ENCODE measurements at places on chromosomes 7 and 10.

DNA sequence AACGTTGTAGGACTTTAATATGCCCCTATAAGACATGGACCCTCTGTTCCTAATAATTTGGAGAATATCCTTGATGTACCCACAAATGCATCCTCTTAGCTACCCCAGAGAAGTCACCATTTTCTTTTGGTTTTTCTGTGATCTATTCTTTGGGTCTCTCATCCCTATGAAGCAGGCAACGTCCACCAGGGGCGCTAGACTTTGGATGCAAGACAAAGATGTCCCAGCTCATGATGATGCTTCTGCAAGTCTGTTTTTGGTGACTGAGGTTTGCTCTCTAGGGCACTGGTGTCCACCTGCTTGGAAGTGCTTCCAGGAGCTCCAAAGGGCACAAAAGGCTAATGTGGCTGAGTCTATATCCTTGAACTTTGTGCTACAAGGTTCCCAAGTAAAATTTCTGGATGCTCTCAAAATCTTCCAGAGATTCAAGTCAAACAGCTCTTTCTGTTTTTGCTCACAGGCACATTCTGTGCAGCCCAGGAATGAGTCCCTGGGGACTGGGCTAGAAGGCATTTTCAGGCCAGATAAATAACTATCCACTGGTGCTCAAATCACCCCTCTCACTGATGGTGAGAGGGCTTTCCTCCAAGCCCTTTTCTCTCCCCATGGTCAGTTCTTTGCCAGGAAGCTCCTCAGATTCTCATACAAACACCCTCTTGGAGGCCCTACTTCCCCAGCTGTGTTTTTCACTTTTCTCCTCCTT is 166.4 kb downstream of the C7orf25 start:
- DNase-seq, result no peak

- DNase-seq, result no peak
Observed at GRCh38 chr7:12610899-12611298, 40.4 kb downstream of the SCIN start.

- peak; percentile 10 for DNase-seq
Observed at GRCh38 chr10:93261961-93262610, 188.4 kb downstream of the CYP26A1 start.

- no peak for DNase-seq
Observed at GRCh38 chr7:47587976-47588375, 6.1 kb upstream of the TNS3 start.

DNA sequence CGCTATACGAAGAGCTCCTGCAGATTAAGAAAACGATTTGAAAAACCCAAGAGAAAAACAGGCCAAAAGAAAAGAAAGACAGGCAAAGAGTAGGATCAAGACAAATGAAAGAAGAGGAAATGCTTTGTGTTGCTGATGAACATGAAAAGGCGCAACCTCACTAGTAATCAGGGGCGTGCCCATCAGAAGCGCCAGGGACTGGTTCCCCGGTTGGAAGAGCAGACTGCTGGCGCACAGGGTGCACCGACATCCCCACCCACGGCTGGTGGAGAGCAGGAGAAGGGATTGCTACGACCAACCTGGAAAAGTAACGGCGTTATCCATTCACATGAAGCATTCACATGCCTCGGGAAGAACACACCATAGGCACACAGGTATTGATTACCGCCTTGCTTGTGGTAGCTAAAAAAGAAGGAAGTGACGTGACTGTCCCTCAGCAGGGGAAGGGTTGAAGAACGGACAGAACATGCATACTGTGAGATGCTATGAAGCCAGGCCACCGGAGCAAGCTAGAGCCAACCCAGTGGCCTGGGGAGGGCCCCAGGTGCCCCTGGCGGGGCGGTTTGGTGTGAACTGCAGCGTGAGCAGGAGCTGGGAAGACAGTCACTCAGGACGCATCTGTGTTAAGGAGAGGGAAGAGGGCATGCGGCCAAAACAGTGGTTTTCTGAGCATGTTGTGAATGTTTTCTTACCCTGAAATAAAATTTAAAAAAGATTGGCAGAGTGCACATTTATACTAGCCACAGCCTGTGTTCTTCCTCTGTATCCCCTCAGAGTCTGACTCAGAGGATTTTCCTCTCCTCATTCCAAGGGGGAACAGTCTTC is 18.3 kb downstream of the AGAP3 start:
- no peak for DNase-seq

GRCh38 chr7:25375805-25376600 is 147.7 kb upstream of the NPVF start:
- no peak for DNase-seq

GRCh38 chr7:155477476-155477875 is 19.5 kb downstream of the EN2 start:
- no peak for DNase-seq

GRCh38 chr10:91887272-91888076 is 21.8 kb downstream of the FGFBP3 start:
- no peak for DNase-seq

GRCh38 chr7:2813350-2814185 is 30.5 kb downstream of the GNA12 start:
- no peak for DNase-seq

GRCh38 chr7:121328508-121329190 is at the start of gene WNT16:
TSS of gene WNT16 (plus strand) at chr7:121329000. CDS start at chr7:121329293, 293 bp downstream.
- DNase-seq, result no peak

- DNase-seq, result no peak
Observed at GRCh38 chr10:71074176-71074755, 138.1 kb upstream of the UNC5B start.

GRCh38 chr7:21175714-21176113 is 252.2 kb upstream of the SP4 start:
- no peak for DNase-seq

DNA sequence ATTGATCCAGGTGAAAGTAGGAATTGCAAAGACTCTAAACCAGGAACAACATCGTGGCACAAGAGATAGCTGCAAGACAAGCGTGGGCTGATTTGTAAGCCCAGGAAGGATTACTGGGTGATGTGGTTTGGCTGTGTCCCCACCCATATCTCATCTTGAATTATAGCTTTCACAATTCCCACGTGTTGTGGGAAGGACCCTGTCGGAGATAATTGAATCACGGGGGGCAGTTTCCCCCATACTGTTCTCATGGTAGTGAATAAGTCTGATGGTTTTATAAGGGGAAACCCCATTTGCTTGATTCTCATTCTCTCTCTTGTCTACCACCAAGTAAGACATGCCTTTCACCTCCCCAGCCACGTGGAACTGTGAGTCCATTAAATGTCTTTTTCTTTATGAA is 59.5 kb downstream of the ST8SIA6 start:
- no peak for DNase-seq

- no peak for DNase-seq
Observed at GRCh38 chr10:8084799-8085198, 30.3 kb downstream of the GATA3 start.

- no peak for DNase-seq
Observed at GRCh38 chr10:115005771-115006170, 67.8 kb downstream of the TRUB1 start.

DNA sequence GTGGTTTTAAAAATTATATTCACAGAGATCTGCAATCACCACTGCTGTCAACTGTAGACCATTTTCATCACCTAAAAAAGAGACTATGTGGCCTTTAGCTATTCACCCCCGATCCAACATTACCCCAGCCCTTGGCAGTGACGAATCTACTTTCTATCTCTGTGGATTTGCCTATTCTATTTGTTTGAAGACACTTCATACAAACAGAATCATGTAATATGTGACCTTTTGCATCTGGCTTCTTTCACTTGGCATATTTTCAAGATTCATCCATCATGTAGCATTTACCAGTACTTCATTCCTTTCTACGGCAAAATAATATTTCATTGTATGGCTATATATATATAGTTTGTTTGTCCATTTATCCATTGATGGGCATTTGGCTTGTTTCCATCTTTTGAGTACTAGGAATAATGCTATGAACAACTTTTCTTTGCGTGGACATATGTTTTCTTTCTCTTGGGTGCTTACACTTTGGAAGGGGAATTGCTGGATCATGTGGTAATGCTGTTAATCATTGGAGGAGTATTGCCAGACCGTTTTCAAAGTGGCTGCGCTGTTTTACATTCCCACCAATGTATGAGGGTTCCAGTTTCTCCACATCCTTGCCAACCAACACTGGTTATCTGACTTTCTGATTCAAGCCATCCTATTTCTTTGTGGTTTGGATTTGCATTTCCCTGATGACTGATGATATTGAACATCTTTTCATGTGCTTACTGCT is 22.3 kb downstream of the ADAMTS14 start:
- DNase-seq, result peak; percentile 13

- no peak for DNase-seq
Observed at GRCh38 chr10:22609719-22610465, 104.5 kb downstream of the PIP4K2A start.

GRCh38 chr10:115975506-115975905 is 297.5 kb downstream of the GFRA1 start:
- DNase-seq, result no peak

GRCh38 chr7:151425670-151426440 is 14.1 kb downstream of the CRYGN start:
- no peak for DNase-seq

GRCh38 chr10:1724921-1725488 is 12.3 kb downstream of the ADARB2 start:
- DNase-seq, result no peak

- DNase-seq, result no peak
Observed at GRCh38 chr7:136023134-136023869, 46.1 kb upstream of the MTPN start.

DNA sequence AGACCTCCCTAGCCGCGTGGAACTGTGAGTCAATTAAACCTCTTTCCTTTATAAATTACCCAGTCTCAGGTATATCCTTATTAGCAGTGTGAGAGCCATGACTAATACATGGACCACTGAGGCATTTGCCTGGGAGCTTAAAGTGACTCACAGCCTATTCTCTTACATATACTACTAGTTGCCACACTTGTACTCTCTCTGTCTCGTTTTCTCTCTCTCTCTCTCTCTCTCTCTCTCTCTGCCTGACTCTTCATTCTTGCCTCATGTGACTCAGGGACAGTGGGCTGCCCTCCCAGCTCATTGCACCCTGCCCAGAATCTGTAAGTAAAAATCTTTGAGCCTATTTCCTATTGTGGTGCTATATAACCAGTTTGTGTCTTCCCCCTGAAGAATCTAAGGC is 238.5 kb upstream of the MAGI2 start:
- peak; percentile 77 for DNase-seq

GRCh38 chr10:122647383-122647968 is 52.2 kb downstream of the C10orf120 start:
- no peak for DNase-seq

GRCh38 chr10:60448246-60448645 is 58.6 kb upstream of the ANK3 start:
- DNase-seq, result no peak

GRCh38 chr7:90692396-90692795 is 96.3 kb downstream of the CDK14 start:
- DNase-seq, result no peak

GRCh38 chr7:71135116-71135515 is 3.2 kb downstream of the GALNT17 start:
- no peak for DNase-seq

- DNase-seq, result no peak
Observed at GRCh38 chr10:114077815-114078219, 34.2 kb downstream of the ADRB1 start.

DNA sequence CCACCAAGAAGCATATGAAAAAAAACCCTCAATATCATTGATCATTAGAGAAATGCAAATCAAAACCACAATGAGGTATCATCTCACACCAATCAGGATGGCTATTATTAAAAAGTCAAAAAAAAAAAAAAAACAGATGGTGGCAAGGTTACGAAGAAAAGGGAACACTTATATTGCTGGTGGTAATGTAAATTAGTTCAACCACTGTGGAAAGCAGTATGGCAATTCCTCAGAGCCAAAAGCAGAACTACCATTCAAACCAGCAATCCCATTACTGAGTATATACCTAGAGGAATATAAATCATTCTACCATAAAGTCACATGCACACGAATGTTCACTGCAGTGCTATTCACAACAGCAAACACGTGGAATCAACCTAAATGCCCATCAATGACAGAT is 46.0 kb downstream of the CNOT4 start:
- no peak for DNase-seq

DNA sequence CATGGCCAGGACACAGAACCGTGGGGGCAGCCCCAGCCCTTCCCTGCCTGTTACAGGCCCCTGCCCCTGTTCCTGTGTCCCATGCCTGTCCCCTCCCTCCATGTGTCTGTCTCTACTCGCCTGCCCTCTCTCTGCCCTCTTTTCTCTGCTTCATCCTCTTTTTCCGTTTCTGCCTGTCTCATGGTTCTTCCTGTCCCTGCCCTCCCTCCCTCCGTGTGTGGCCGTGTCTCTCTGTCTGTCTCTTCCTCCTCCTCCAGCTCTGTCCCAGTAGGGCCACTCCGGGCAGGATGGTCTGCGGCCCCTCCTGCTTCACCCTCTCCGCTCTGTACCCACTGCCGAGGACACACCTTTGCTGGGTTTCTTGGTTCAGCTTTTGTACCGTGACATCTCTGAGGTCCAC is 137.4 kb downstream of the FAM53B start:
- DNase-seq, result no peak

- no peak for DNase-seq
Observed at GRCh38 chr10:101709359-101710058, 14.5 kb upstream of the FBXW4 start.

GRCh38 chr10:68423522-68423921 is 16.4 kb upstream of the RUFY2 start:
- DNase-seq, result no peak

Measured in epithelial cell of proximal tubule (primary cell).